ENCODE measurements at places on chromosomes 13 and 19.

GRCh38 chr13:44148159-44148914 lies 225.3 kb upstream of the SERP2 start:
- no peak for DNase-seq

- DNase-seq = no peak
Measured at GRCh38 chr13:19672990-19673389, 39.5 kb downstream of the MPHOSPH8 start.

- DNase-seq = peak; percentile 79
Measured at GRCh38 chr19:45526143-45526542, 18.9 kb downstream of the VASP start.

DNA sequence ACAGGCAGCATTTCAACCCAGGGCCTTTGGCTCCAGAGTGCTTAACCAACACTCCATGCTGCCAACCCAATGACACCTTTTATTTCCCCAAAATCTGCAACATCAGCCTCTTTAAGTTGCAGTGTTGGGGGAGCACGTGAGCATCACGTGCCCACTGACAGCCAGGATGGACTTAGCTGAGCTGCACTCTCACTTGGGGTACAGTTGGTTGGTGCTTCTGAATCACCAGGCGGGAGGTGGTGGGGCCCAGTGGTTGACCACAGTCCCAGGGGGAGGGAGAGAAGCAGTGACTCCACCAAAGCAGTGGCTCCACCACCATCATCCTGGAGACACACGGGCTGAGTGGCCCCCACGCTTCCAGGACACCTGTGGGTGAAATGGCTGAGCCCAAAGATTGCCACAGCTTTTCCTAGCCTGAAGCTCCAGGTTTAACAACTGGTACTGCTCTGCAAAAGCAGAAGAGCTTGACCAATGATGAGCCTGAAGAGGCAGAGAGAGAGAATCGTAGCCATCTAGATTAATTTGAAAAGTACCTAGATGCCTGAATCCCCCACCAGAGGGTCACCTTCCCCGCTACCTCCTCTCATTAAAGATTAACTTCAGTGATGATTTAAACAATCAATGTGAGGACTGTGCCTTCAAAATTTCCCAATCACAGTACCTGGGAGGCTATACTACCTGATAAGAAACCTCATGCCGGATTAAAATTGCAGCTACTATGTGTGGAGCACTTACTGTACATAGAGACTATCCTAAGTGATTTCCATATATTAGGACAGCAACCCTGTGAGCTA lies 193.8 kb downstream of the FOXO1 start:
- no peak for DNase-seq

DNA sequence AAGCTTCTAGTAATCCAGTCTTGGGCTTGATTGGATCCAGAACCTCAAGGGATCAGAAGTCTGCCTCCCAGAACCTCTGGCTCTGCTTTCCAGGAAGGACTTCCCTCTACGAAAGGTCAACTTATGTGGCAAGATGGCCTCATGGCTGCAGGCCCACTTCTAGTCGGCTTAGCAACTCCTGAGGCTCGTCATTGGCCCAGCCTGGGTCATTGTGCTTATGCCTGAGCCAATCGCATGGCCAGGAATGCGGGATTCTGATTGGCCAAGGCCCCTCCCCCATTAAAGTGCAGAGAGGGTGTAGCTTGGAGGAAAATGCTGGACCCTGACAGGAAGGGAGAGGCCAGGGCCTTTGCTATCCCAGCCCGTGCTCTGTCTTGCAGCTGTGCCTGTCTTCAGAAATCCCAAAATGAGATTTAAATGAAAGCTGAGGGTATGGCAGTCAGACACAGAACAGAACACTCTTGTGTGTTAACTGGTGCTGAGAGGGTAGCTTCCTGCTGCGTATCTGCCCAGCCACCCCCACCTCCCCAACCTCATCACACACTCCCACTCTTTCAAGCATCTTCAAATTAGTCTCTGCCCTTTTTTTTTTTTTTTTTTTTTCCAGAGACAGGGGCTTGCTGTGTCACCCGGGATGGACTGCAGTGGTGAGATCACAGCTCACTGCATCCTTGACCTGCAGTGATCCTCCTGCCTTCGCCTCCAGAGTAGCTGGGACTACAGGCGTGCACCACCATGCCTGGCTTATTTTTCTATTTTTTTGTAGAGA lies 5.5 kb upstream of the CCNE1 start:
- no peak for DNase-seq

DNA sequence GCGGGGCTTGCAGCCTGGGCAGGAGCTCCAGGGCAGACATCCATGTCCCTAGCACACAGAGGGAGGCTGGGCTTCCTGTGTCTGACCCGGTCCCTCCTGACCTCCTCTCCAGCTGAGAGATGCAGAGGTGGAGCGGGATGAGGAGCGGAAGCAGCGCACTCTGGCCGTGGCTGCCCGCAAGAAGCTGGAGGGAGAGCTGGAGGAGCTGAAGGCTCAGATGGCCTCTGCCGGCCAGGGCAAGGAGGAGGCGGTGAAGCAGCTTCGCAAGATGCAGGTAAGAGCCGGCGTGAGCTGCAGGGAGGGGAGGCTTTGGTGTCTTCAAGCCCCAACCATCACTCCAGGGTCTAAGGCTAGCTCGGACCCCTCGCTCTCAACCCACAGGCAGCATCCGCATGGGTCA lies 38.4 kb downstream of the KCNC3 start:
- DNase-seq = no peak

DNA sequence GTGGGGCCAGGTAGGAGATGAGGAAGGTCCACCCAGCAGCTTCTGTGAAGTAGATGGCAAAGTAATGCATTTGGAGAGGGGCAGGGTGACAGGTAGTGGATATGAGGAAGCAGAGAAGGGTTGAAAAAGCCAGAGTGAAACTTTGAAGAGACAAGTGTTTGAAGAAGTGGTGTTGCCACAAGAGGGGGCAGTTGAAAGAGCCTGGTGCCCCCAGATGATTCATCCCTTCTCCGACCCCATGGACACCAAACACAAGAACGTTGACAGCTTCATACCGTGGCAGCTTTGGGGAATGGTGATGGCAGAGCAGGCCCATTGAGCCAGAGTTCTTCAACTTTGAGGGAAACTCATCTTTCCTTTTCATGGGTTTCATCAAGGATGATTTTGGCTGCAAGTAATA lies 19.9 kb downstream of the IFNL3 start:
- no peak for DNase-seq

DNA sequence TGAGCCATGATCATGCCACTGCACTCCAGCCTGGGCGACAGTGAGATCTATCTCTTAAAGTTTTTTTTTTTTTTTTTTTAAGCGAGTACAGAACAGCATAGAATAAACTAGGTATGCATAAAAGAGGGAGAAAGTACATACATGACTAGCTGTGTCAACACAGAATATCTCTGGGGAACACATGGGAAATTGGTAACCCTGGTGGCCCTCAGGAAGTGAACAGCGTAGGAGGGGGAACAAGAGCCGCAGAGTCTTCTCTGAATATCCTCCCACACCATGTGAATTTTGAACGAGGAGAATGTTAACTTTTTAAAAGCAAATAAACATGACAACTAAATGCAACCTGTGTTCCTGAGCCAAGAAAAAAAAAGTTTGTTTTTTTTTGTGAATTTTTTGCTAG lies 15.2 kb downstream of the PHLDB3 start:
- no peak for DNase-seq

GRCh38 chr13:111666164-111666776 lies 345.8 kb downstream of the TEX29 start:
- no peak for DNase-seq

GRCh38 chr19:4576016-4576933 lies 16.8 kb upstream of the SEMA6B start:
- peak; percentile 69 for DNase-seq

- no peak for DNase-seq
Measured at GRCh38 chr19:48982280-48982679, 10.8 kb downstream of the GYS1 start.

DNA sequence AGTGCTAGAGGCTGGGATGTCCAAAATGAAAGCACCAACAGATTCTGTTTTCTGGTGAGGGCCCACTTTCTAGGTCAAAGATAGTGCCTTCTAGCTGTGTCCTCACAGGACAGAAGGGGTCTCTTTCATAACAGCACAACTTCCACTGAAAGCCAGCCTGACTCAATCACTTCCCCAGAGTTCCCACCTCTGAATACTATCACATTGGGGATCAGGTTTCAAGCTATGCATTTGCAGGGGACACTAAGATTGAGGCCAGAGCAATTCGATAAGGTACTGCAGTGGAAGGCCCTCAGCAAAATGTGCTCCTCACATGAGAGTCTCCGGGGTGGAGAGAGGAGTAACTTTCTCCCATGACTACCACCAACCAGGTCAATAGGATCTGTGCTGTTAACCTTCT lies 1501.5 kb downstream of the EFNB2 start:
- no peak for DNase-seq

GRCh38 chr13:108897955-108898354 lies 268.5 kb downstream of the MYO16 start:
- DNase-seq = no peak

DNA sequence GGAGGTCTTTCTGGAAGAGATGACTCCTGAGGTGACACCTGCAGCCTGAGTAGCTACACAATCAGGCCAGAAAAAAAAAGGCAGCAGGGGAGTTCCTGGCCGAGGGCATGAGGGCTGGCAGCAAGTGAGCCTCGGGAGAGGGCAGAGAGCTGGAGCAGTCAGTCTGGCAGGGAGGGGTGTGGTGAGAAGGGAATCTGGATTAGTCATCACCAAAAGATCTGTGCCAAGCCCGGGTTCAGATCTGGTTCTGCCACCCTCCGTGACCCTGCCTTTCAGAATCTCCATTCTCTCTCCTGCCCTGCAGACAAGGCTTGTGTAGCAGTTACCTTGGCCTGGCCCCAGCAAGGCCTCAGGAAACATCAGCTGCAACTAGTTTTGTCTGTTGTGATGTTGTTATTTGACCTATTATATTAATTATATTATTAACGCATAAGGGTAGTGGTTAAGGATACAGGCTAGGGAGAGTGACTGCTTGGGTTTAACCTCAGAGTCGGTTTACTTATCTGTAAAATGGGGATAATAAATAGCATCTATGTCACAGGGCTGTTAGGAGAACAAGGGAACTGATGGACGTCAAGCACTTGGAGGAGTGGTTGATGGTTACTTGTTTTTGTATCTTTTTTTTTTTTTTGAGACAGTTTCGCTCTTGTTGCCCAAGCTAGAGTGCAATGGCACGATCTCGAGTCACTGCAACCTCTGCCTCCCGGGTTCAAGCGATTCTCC lies 2.7 kb upstream of the CAPNS1 start:
- DNase-seq = peak; percentile 71

DNA sequence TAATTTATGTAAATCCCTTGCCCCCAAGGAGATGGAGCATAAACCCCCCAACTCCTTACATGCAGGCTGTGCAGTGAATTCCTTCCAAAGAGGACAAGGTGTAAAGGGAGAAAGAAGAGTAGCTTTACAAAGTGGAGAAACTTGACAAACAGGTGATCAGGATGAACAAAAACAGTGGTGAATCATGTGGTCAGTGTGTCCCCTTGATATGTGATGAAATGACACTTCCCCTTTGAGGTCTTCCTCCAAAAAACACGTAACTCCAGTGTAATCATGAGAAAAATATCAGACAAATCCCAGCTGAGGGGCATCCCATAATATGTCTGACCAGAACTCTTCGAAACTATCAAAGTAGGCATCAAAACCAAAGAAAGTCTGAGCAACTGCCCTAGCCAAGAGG lies 29.5 kb upstream of the AKT2 start:
- no peak for DNase-seq

DNA sequence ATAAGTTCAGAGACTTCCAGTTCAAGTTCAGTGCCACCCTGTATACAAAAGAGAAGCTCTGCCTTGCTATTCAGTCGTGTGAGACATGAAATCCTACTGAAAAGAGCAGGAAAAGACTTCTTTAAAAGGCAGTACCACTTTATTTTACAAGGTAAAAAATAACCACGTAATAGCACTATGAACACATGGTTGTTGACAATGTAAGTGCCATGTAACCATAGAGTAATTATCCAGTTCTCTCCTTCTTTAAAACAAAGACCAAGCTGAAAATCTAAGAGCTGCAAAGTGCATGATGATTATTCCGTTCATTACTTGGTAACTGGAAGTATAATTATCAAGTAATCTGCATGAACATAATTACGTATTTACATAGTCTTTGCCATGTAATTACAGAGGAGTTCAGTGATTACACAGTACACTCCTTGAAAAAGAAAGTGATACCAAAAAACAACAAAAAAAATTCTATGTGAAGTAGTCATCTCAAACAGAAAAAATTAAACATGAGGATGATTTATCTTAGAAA lies 288.7 kb downstream of the EFNB2 start:
- DNase-seq = no peak

DNA sequence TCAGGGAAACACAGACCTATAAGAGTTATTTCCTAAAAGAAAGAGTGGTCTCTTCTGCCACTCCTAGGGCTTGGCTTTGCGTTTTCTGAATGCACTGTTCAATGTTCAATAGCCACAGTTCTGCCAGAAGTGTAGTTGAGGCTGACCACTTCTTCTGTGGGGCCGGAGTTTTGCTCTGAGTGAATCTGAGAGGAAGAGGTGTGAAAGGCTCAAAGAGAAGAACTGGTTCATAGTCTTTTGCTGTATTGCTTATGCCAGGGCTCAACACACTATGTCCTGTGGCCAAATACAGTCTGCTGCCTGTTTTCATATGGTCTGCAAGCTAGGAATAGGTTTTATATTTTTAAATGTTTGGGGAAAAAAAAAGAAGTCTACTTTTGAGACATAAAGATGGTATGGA lies 128.2 kb downstream of the STOML3 start:
- no peak for DNase-seq

DNA sequence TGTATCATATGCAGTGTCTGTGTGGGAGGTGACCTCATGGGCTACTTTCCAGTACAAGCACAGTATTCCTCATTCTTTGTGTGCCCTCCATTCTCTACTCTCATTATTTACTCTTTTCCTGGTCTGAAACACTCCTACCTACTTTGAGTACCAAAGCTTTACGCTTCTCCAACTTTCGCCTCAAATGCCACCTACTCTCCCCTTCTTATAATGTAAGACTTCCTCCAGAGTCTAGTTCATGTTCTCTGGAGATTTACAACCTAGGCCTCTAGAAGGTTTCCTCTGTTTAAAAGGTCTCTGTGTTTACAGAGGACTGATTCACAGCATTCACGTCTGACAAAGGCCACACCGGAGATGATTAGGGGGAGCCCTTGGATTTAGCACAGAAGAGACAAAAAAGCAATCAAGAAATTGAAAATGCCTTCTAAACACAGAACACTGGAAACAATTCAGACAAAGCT lies 302.0 kb downstream of the KLF12 start:
- DNase-seq = no peak
